IPS DF 19.7 (cell line): ENCODE measurements at places on chromosomes 4 and X.

GRCh38 chr4:34800953-34801352 lies 1443.4 kb downstream of the ARAP2 start:
- DNase-seq, result no peak

GRCh38 chr4:98289375-98289774 lies 28.2 kb downstream of the RAP1GDS1 start:
- DNase-seq, result no peak

DNA sequence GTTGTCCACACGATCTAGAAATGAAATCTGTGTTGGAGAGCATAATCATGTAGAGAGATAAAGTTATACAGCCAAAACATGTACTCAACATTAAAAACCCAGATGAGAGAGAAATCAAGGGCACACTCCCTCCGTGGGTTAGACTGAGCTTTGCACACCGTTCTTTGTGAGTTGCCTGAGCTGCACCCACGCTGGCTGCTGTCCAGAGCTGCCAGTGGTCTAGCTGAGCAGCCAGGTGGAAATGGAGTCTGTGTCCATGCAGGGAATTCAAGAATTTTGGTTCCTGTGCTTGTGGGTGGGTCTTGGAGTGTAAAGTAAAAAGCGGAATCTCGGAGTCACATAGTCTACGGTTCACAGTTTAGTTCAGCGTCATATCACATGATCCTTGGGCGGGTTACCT lies 84.6 kb downstream of the GPR143 start:
- DNase-seq, result no peak

- DNase-seq, result no peak
Observed at GRCh38 chr4:78441756-78442155, 109.8 kb upstream of the ANXA3 start.

DNA sequence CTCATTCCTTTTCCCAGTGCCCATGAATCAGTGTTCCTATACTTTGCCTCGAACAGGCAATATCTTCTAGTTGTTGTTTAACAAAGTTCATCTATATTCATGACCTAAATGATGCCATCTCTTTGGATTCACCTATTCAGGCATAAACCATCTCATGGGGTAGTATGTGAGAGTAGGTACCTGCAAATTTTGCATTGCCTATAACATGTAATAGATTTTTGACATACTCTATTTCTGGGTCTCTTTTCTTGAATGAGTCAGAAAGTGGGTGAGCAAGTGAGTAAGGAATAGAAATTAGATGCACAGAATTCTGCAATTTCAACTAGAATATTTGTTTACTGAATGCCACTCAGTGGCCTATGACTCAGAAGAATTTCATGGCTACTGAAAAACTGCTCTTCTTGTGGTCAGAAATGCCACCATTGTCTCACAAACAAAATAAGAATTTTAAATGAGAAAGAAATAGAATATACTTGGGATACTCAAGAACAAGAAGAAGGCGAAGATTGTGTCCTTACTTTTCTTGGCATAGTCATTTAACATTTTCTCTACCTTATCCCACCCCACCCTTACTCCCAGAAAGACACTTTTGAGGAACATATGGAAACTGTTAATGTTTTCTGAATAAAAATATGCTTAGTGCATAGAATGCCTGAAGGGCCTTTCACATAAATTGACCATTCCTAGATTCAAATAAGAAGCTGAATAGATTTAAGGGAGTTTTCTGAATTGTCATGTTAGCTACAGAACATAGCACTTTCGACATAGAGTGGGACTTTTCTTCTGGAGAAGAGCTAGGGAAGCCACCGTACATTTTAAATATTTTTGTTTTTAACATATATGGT lies 86.8 kb downstream of the HHIP start:
- DNase-seq, result no peak

GRCh38 chr4:48518143-48518542 lies 28.1 kb downstream of the ZAR1 start:
- no peak for DNase-seq

DNA sequence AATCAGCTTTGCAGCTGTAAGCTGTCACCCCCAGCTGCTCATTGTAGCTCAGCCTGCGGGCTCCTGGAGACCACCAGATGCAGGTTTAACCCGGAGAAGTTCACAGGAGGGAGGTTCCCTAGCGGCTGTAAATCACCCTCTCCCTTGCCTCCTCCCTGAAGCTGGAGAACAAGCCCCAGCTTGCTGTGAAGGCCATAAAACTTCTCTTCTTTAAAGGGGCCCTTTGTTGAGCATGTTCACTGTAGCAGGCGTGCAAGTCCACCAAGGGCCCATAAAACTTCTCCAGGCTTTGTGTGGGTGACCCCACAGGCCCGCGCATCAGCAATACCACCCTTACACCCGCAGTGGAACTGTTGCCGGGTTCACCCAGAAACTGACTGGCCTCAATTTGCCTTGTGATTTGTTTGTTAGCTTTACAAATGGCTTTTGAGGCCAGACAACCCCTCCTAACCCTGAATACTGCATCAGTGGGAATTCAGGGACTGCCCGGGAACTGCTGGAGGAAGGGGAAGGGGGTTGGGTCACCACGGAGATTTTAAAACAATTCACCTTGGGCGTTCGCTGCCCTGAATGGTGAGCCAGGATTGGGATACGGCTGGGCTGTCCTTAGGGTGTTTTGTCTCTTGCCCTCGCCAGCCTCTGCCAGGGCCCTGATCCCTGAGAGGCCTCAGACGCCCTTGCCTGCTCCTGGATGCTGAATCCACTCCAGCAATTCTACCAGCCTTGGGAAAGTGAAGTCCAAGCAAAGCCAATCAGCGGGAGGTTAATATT lies 49.5 kb upstream of the ATP6AP2 start:
- no peak for DNase-seq

DNA sequence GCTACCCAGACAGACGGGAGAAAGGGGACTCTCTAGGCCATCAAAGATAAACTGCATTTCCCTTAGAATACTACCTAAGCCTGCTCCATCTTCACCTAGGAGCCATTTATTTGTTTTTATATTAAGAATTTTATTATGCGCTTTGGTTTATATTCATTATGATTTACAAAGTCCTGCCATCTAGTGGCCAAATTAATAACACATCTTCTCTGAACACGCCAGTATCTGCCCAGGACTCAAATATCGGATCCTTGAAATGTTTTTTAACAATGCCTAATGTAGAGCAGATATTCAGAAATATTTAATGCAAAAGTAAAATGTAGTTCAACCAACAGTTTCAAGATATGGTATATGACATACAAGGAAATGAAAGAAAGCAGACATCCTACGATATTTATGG lies 20.8 kb upstream of the PRPS2 start:
- no peak for DNase-seq

DNA sequence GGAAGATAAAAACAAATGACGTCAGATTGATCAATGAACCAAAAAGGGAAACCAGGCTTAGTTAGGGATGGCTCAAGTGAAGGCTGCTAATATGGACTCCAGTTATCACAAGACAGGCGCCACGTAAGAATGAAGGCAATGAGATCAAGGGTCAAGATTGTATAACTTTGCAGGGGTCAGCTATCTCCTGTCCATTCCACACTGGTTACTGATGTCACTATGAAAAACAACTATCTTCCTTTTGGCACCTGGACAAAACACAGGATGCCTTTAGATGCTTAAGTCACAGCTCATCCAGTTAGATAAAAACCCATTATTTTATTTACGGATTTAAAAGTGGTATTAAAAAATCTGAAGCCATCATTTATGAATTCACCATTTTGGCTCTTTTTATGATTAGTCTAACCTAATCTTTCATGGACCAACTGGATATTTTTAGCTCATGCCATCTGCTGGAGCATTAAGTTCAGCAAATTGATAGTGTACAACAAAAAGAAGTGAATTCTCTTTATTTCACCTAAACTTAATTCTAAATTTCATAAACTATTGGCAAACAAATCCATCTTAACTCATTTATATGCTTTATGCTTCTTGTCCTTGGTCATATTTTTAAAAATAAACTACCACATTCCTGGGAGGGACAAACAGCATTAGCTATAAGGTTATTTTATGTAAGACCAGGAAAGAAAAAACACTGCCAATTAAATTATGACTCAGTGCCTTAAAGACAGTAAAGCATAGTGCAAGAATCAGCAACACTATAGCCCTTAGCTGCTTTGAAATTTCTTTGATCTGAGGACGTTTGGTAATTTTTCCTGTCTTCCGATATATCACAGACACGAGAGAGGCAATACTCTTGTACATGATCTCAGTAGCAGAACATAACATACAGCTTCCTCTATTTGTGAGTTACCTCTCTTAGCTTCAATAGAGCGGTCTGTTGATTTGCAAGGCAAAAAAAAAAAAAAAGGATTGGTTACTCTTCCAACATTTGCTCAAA lies 27.0 kb downstream of the DHX15 start:
- DNase-seq, result no peak

- no peak for DNase-seq
Observed at GRCh38 chrX:97938706-97939105, 1055.0 kb downstream of the RPA4 start.

DNA sequence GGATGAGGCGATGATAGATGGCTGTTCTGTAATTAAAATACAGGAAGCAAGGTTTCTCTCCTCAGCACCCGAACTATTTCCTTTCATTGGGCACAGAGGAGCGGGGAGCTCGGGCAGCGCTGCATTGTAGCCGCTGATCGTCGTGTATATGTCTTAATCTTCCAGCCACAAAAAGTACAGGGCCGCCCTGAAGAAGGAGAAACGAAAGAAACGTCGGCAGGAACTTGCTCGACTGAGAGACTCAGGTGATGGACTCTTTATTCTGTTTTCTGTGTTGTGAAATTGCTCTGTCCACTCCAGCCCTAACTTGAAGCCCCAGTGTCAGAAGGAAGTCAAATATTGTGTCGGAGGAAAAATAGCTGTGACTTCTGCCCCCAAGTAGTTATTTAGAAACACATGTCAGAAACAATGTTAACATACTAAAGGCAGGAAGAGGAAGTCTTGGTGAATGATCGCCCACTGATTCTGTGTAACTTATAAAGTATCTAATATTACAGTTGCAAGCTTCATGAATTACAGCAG lies 546 bp downstream of the ZRSR2 start:
- DNase-seq, result no peak
